Activated T-cell treated with anti-CD3 and anti-CD28 coated beads, Interleukin-2, amount 50 U/mL, for 72 hours (primary cell): ENCODE measurements at places on chromosomes 13 and 19. TPM values are rescaled to one million over a fixed set of nuclear protein-coding genes. Genes with fewer than 3 reads are reported as not detected.

- peak; percentile 2 for DNase-seq
- no peaks in the 10 kb centered on the region for H3K27me3 ChIP-seq
- no peaks in the 10 kb centered on the region for H3K4me1 ChIP-seq
- H3K36me3 ChIP-seq = no peaks in the 10 kb centered on the region
- H3K27ac ChIP-seq = no peak overlapping the region
- H3K4me3 ChIP-seq = no peak overlapping the region
These were observed 218.7 kb downstream of the KCTD12 start for GRCh38 chr13:76667551-76667950.

DNA sequence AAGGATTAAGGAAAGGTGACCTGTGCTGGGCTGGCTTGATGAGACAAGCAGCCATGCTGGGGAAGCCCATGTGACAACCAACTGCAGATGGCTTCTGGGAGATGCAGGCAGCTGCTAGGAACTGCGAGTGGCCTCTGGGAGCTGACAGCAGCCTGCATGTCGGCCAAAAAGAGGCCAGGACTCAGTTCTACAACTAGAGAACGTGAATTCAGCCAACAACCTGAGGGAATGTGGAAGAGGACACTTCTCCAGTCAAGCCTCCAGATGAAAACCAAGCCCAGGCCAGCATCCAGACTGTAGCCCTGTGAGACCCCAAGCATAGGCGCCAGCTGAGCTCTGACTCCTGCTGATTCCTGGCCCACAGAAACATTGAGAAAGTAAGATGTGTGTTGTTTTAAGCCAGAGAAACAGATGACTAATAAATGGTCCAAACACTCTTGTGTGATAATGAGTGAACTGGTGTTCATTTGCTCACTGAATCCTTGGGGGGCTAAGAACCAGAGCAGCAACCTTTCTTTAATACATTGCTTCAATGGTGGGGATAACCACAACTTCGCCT, 45.0 kb downstream of the SLC7A1 start:
- no peaks in the 10 kb centered on the region for H3K27me3 ChIP-seq
- H3K36me3 ChIP-seq = peaks cover 15% of the 10 kb centered on the region
- H3K27ac ChIP-seq = peak overlapping the region; percentile 11
- no peak overlapping the region for H3K4me3 ChIP-seq
- DNase-seq = no peak

Gene TMEM147
- 87.8 TPM for total RNA-seq

Gene LILRB2
- not detected for total RNA-seq

DNA sequence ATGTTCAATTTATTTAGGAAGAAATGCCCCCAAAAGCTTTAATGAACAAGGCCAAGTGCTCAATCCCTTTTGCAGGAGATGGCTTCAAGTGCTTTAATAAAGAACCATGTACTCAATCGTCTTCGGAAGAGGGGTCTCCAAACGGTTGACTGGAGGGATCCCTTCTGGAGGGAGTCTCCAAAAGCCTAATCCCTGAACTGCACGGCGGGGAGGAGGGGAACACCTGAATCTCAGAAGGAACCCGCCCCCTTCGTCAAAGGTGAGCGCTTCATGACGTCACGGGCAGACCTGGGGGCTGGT, 505 bp downstream of the PAF1 start:
- H3K27ac ChIP-seq = peak overlapping the region; percentile 95
- peak overlapping the region; percentile 99 for H3K4me3 ChIP-seq
- H3K27me3 ChIP-seq = no peaks in the 10 kb centered on the region
- no peak for DNase-seq

Gene SYCN
- total RNA-seq = not detected

GRCh38 chr13:37680137-37680536, 81.6 kb upstream of the POSTN start:
- H3K27me3 ChIP-seq = no peaks in the 10 kb centered on the region
- no peak overlapping the region for H3K4me3 ChIP-seq
- H3K36me3 ChIP-seq = no peaks in the 10 kb centered on the region
- no peak overlapping the region for H3K27ac ChIP-seq
- H3K4me1 ChIP-seq = no peaks in the 10 kb centered on the region
- DNase-seq = no peak

DNA sequence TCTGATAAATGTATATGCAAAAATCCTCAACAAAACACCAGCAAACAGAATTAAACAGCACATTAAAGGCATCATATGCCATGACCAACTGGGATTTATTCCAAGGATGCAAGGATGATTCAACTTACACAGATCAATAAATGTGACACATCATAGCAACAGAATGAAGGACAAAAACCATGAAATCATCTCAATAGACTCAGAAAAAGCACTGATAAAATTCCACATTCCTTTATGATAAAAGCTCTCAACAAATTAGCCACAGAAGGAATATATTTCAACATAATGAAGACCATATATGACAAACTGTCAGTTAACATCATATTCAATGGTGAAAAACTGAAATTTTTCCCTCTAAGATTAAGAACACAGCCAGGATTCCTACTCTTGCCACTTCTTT, 691.6 kb downstream of the DIAPH3 start:
- H3K27me3 ChIP-seq = no peaks in the 10 kb centered on the region
- H3K27ac ChIP-seq = no peak overlapping the region
- peaks cover 5% of the 10 kb centered on the region for H3K36me3 ChIP-seq

GRCh38 chr13:113877149-113877990, 13.5 kb upstream of the GAS6 start:
- H3K4me3 ChIP-seq = no peak overlapping the region
- peaks cover 17% of the 10 kb centered on the region for H3K4me1 ChIP-seq
- no peak for DNase-seq
- no peak overlapping the region for H3K27ac ChIP-seq

- no peak overlapping the region for H3K4me3 ChIP-seq
- no peaks in the 10 kb centered on the region for H3K36me3 ChIP-seq
- H3K27ac ChIP-seq = no peak overlapping the region
- no peaks in the 10 kb centered on the region for H3K4me1 ChIP-seq
These were observed 112.5 kb downstream of the COL4A1 start for GRCh38 chr13:110194451-110194850.
